Smooth muscle cell of the coronary artery (primary cell): ENCODE measurements at places on chromosomes 4 and X. TPM values are rescaled to one million over a fixed set of nuclear protein-coding genes. Genes with fewer than 3 reads are reported as not detected.

Gene DCLK2
- total RNA-seq: 1.5 and 12.2 TPM in 2 replicates

Gene HAUS3
- total RNA-seq: 2.7 and 5.3 TPM in 2 replicates

Gene CLGN
- 1.8 TPM in 1 of 2 replicates, not detected in the other for total RNA-seq

Gene LEF1
- not detected in 2 replicates for total RNA-seq

Gene ETDB
- total RNA-seq: not detected in 2 replicates

Gene INTU
- 3.1 and 9.1 TPM in 2 replicates for total RNA-seq

Gene CSAG1
- total RNA-seq: not detected in 2 replicates

Gene ADH1A
- total RNA-seq: not detected in 2 replicates

Gene PDCL2
- total RNA-seq: not detected in 2 replicates

Gene FOXR2
- not detected in 2 replicates for total RNA-seq

Gene PAGE4
- total RNA-seq: not detected in 2 replicates

Gene CACNA1F
- total RNA-seq: not detected in 2 replicates

Gene NLRP2B
- total RNA-seq: not detected in 2 replicates

Gene H2AZ1
- total RNA-seq: 78.4 and 194 TPM in 2 replicates

Gene GATA1
- not detected in 2 replicates for total RNA-seq

Gene HUWE1
- total RNA-seq: 64.5 and 90.1 TPM in 2 replicates

Gene ATP8A1
- total RNA-seq: 0.70 and 2.6 TPM in 2 replicates

Gene VCX2
- not detected in 2 replicates for total RNA-seq

Gene PROM1
- total RNA-seq: 0.08 TPM in 1 of 2 replicates, not detected in the other

Gene NAP1L2
- total RNA-seq: 0.23 and 0.70 TPM in 2 replicates

Gene CXorf49
- not detected in 2 replicates for total RNA-seq

Gene CCDC158
- total RNA-seq: 0.23 TPM in 1 of 2 replicates, not detected in the other
